CD4-positive, alpha-beta T cell treated with Interleukin-4 for 4 hours (primary cell): ENCODE measurements at places on chromosomes 2 and 18.

DNA sequence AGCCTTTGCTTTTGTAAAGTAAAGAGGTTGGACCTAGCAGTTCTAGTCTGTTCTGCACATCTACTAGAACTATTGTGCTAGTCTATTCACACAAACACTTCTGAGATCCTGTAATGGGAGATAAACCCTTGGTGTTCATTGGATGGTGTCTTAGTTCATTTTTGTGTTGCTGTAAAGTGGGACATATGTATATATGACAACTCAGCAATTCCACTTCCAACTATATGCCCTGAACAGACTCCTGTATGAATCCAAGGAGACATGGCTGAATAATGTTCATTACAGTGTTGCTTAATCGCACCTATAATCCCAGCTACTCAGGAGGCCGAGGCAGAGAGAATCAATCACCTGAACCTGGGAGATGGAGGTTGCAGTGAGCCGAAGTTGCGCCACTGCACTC lies 23.3 kb downstream of the HK2 start:
- DNase-seq = no peak

- DNase-seq = no peak
Observed at GRCh38 chr2:74858281-74858680, 24.4 kb downstream of the HK2 start.

DNA sequence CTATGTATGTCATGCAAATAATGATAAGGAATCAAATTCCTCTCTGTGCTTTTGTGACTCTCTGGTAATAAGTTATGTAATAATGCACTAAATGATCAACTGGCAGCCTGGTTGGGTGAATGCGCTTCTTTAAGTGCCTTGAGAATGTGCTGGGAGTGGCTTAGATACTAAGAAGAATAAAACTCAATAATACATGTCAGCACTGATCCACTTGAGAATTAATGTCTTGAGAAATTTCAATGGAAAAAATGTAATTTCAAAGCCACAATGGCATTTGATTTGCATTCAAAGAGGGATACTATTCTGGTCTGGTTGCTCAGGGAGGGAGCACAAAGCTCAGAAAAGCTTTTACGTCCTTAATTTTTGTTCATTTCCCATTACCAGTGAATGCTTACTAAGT lies 137.7 kb upstream of the MMADHC start:
- DNase-seq = no peak

GRCh38 chr2:192978395-192978794 lies 783.7 kb upstream of the TMEFF2 start:
- DNase-seq = no peak

DNA sequence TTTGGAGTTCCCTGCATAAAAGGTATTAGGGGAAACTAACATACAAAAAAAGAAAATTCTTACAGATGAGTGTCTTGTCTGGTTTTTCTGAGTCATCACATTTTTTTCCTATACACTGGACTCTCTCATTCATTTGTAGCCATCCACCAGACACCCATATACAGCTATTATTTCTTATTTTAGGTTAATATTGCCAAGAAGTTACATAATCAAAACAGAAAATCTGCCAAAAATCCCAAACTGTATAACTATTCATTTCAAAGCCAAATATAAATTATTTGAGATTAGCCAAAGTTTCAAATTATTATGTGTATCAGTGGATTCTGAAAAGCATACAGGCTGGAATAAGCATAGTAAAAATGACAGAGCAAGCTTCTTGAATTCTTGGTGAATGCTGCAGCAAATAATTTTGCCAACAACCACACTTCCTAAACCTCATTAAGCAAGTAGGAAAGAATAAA lies 191.2 kb downstream of the NCKAP5 start:
- DNase-seq = no peak

DNA sequence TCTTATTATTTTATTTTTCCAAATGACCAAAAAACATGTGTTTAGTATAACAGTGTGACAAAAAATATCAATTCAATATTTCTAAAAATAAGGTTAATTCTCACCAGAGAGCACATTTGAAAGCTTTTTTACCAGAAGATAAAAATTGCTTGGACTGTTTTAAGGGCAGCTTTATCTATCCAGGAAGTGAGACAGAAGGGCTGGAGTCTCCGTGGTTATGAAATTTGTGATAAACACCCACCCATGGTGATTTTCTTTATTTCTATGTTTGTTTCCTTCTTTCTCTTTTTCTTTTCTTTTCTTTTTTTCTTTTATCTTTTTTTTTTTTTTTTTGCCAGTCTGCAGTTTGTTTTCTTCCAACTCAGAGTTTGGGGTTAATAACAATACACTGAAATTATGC lies 298.5 kb downstream of the PIEZO2 start:
- no peak for DNase-seq

GRCh38 chr2:129757366-129757914 lies 222.0 kb upstream of the RAB6C start:
- DNase-seq = no peak

DNA sequence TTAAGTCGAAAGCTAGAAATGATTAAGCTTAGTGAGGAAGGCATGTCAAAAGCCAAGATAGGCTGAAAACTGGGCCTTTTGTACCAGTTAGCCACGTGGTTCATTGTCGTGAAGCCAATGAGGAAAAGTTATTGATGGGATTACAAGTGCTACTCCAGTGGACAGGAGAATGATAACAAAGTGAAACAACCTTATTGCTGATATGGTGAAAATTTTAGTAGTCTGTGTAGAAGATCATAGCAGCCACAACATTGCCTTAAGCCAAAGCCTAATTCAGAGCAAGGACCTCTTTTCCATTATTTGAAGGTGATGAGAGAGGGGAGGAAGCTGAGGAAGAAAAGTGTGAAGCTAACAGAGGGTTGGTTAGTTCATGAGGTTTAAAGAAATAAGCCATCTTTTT lies 24.1 kb upstream of the RAMP1 start:
- no peak for DNase-seq

DNA sequence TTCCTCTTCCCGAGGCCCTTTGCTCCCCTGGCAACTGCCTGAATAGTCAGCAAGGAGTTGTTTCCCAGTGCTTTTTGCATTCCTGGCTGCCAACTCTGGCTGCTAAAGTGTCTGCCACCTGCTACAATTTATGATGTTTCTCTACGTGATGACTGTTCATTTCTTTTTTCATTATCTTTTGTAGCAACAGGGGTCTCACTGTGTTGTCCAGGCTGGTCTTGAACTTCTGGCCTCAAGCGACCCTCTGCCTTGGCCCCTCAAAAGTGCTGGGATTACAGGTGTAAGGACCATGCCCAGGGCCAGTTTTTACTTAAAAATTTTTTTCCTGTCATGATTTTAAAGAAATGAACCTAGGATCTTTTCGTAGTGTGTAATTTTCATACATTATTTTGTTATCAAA lies 11.3 kb downstream of the EHBP1 start:
- no peak for DNase-seq

GRCh38 chr2:131043199-131044074 lies 49.8 kb downstream of the FAM168B start:
- no peak for DNase-seq

DNA sequence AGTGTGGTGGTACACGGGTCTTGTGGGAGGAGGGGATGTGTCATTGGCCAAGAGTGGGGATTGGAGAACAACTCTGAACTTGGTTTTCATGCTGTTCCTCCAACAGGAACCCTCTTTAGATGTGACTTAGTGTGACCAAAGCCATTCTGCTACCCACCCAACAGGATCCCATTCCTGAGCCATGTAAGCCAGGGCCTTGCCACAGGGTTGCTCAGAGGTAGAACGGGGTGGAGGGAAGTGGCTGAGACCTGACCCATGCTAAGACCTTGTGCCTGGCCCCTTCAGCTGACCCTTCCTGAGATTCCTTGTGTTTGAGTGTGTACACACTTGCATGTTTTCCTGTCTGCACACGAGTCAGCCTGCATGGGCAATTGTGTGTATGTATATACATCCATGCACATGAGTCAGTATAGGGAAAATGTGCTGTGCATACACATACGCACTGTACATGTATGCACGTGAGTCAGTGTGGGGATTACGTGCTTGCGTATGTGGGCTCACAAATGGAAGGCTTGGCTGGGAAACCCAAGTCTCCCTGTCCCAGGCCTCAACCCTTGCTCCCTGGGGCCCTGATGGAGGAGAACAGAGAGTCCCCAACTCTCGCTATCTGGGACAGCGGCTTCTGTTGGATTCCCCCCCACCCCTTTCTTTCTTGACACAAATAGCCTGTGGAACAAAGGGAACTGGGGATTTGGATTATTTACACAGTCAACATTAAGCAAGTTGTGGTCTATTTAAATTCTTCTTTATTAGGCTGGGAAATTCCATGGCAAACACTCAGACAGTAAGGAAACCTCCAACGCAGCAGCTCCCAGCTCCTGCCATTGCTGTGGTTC lies 339.8 kb downstream of the DYSF start:
- DNase-seq = no peak

DNA sequence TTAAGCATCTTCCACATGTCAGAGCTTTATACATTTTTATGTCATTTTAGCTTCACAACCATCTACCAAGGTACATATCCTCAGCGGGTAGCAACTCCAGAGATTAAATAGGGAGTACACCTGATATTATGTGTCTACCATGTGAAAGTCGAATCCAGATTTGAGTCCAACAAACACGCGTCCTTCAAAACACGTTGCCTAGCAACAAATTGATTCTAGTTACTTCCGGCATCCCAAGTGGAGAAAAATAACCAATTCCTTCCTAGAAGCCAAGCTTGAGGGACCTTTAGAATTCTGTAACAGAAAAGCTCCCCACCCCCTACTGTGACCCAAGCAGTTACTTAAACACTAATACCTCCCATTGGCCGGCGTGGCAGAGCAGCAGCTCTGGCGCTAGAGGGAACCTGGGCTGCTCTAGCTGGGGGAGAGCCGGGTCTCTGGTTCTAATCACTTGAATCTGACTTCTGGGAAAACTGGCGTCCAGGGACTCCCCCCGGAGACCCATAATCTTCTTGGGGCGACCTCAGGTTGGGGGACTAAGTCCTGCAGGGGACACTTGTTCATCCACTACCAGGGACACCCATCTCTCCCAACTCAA lies at the start of gene ERICH2:
Gene ERICH2 (plus strand): TSS at position 371 of the 598 bp plus-strand sequence. CDS start 304 bp downstream, outside the sequence.
- peak; percentile 21 for DNase-seq

DNA sequence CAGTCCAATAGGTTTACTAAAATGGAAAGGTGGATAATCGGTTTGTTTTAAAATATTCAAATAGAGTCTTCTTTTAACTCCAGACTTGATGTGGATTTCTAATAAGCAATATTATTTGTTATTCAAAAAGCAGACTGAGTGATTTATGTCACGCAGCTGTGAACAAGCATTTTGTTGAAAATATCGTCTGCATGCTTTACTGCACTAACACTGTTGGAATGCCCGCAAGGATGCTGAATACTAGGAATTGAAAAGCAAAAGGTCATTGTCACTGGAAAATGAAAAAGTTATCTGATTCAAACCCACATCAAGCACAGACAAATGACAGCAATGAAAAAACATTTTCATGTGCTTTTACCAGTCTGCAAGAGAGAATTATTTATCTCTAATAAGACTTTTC lies 31.1 kb downstream of the CHN1 start:
- DNase-seq = no peak

DNA sequence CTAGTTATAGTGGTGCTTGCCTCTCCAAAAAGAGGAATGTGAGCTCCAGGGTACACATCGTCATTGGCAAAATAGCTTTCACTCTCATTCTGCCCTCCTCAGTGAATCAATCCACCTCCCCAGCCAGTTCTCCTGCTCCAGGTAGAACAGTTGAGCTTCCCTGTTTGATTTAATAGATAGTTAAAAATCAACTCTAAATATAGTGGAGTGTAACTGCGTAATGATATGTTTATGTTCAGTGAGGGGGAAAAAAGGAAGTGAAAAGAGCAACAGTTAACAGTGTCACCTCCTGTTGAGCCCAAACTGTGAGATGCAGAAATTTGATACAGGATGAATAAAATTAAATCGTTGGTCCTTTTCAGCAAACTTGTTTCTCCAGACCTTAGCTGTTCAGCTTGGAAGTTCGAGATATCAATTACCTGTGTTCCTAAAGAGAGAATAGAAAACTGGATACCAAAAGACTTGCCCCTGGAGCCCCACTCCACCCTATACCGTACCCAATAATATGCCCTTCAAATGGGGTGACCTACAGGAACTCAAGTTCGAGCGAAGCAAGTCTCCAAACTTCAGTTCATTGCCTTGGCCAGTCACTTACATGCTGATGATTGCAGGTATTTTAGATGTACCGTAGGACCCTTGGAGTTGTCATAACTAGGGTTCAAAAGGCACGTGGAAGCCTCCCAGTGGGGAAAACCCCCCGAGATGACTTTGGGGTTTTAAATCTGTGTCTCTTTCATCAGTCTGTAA lies 708.4 kb downstream of the RNF144A start:
- no peak for DNase-seq

DNA sequence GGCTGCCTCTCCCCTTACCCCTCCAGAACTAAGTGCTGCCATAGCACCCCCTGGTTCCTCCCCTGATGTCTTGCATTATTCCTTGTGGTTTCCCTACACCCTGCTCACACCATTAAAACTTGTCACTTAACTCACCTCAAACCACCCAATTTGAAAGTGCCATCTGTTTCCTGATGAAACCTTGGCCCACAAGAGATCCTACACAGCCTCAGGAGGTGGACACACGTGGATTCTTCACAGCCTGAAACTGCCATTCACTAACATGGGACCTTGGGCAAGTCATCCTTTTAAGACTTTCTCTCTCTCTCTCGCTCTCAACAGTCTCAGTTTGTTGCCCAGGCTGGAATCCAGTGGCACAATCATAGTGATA lies 27.5 kb upstream of the FAM124B start:
- no peak for DNase-seq

- no peak for DNase-seq
Observed at GRCh38 chr18:6221602-6222014, 193.1 kb downstream of the L3MBTL4 start.

GRCh38 chr18:63319383-63320122 lies at the start of gene BCL2:
BCL2 (minus strand) TSS chr18:63319769.
- no peak for DNase-seq

DNA sequence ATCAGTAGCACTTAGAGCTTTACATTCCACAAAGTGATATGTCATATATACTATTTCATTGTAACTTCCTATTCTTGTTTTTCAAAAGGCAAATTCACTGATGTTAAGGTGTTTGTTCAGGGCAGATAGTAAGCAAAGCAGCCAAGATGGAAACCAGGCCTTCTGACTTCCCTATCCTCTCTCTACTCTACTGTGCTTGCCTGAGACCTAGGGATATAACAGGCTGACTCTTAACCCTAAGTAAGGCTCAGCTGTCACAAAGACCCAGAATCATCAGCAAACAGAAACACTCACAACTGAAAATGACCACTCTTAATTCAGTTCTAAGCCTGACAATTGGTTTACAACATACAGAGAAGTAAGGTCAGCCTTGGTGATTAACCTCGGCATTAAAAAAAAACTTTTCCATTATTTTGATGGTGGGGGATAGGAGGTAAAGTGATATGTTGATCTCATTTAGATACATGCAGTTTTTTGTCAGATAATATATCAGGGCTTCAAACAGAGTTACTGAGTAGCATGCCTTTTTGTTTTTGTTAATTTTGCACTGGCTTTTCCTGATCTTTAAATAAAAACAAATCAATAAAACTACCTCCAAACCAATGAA lies 95.4 kb upstream of the CHRNA1 start:
- no peak for DNase-seq

GRCh38 chr2:97718051-97718882 lies 4.9 kb downstream of the ZAP70 start:
- DNase-seq = peak; percentile 81
